T-helper 17 cell (primary cell): ENCODE measurements at places on chromosomes 12 and 14.

GRCh38 chr12:119686355-119686754, 18.4 kb downstream of the PRKAB1 start:
- no peak for DNase-seq

DNA sequence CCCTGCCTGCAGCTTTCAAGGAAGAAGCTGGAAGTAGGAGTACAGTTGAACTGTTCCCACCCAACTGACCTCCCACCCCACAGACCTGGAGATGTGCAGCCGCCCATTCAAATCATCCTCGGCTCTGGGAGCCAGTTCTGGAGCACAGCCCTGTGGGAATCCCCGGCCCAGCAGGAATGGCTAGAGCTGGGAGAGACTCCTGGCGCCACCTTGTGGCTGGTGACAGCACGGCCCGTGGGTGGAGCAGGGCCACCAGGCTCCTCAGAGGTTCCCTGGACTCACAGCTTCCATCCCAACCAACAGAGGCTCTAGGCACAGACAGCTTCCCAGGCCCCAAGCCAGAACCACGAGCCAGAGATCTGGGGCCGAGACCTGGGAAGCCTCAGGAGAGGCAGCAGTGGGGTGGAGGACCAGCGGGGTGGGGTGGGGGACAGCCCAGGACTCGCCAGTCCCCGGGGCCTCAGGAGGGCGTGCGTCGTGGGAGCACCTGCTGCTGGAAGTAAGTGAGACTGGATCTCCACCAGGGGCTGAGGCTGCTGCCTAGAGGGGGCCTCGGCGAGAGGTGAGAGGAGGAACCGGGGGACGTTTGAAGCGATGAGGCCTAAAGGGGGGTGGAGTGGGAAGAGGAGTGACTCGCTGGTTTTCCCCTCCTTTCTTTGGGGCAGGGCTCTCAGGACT, 43.4 kb downstream of the RNF34 start:
- peak; percentile 55 for DNase-seq

- no peak for DNase-seq
Observed at GRCh38 chr14:64442300-64442988, 22.9 kb upstream of the AKAP5 start.

DNA sequence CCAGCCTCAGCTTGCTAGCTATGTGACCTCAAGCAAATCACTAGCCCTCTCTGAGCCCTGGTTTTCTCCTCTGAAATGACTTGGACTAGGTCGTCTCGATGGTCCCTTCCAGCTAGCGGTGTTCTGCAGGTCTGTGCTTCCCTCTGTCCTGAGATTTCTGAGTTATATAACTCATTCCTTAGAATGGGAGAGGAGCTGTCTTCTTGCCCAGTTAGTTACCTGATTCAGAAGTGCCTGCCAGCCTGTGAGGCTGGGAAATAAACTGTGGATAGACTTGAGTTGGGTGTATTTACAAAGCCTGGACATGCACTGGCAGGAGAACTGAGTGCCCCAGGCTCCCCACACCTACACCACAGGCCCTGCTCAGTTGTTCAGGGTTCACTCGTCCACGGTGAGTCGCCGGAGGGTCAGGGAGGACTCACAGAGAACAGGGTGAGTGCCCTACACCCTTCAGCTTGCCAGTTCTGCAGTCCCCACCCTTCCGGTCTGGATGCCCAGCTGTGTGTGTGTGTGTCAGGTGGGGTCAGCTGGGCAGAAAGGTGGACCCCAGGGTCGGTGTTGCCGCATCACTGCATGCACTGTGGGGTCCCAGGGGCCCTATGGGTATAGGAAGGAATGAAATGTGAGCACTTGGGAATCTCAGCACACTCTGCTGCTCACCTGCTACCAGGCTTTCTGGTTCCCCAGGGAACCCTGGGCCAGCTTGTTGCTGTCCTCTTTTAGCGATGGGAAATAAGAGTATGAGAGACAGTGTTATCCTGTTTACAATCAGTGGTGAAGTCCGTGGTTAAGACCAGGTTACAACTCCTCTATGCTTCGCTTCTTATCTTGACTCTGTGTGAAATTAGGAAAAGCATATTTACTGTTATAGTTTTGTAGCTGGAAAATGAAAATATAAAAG, 348.2 kb downstream of the DPF3 start:
- no peak for DNase-seq

DNA sequence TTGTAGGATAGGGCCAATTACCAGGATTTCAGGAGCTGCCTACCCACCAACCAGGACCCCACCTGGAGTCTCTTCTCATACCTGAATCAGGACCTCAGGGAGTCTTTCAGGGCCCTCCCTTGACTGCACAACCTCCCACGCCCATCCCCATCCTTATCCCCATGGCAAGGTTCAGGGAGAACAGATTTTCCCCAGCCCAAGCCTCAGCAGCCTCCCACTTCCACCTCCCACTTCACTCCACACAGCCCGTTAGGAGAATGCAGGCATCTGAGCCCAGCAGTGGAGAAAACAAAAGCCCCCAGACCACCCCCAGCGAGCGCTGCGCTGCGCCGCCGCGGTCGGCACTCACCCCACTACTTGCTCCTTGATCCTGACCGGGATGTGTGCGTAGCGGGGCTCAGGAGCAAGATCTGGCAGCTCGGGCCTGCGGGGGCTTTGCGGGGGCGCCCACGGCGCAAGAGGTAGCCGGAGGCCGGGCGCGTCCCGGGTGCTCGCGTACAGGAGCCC, 1.4 kb downstream of the B4GALNT1 start:
- no peak for DNase-seq

GRCh38 chr12:94636462-94637085, 13.8 kb downstream of the TMCC3 start:
- DNase-seq = no peak
